ENCODE measurements at places on chromosomes 2 and 18.

DNA sequence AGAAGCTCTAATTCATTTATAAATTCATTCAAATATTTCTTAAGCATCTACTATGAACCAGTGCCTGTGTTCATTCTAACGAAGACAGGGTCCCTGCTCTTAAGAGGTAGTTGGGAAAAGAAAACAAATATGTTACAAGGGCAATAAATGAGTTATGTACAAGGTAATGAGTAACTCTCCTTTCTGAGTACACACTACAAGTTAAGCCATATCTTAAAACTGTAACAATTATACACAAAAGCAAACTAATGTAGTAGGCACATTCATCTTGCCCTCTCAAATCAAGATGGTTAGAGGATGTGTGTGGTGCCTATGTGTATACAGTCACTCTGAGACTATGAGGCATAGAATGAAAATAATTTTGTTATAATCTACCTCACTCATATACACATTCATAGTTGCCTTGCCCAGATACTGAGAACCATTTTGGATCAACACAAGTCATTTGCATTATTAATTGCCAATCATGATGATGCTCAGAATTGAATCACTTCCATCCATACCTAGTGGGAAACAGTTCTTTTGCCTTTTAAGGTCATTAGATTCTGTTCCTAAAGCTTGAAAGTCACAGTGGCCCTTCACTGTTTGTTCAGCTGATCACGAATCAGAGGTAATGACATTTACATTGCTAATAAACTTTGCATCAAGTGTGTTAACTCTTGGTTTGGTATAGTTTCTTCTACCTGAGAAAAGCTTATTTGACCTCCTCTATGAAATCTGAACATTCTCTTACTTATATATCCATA lies 283.1 kb downstream of the ZNF385B start:
- no peak for DNase-seq

- no peak for DNase-seq
These were observed 601.1 kb upstream of the PIK3C3 start for GRCh38 chr18:41353777-41354528.

DNA sequence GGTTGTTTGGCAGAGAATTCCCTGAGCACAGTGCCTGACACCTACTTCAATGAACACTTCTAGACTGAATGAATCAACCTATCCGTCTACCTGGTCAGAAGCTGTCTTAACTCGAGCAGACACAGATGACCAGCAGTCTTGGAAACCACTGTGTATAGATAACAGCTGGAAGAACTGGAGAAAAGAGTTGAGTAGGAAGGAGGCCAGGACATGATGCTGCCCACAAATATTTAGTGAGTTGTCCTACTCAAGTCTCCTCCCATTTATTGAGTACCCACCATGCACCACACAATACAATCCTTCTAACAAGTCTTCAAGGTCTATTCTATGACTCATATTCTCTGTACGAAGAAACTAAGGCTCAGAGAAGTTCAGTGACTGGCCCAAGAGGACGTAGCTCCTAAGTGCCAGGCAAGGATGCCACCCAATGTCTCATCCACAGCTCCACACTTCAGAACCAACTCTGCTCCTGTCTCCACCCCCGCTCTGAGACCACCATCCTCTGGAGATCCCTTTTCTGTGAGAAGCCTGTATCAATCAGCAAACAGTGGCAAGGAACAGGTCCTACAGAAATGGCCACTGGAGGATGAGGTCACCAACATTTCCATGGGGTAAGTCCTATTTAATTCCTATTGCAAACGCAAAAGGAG lies 62.2 kb downstream of the GALNT14 start:
- DNase-seq = no peak

DNA sequence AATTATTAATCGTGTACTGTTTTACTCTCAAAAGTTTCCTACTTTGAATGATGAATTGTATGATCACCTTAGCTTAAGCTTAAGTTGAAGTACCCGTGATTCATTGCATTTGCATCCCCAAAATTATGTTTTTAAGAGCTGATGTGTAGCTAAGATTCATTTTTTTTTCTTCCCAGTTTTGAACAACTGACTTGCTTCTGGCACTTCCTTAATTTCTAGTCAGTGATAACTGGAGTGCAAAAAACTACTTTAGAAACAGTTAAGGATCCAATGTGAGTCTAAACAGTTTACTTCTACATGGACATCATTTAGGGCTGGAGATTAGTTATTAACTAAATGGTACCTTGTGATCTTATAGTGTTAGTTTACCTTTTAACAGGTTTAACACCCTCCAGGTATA lies 124.0 kb upstream of the CAVIN2 start:
- DNase-seq = no peak

GRCh38 chr2:226217191-226217590 lies 582.4 kb downstream of the IRS1 start:
- no peak for DNase-seq

- no peak for DNase-seq
These were observed 363 bp downstream of the GREB1 start for GRCh38 chr2:11534071-11534745.

- no peak for DNase-seq
These were observed at the start of gene TBR1 for GRCh38 chr2:161415987-161416707. Gene TBR1 (plus strand): TSS chr2:161416297. CDS start chr2:161416411, 114 bp downstream.

DNA sequence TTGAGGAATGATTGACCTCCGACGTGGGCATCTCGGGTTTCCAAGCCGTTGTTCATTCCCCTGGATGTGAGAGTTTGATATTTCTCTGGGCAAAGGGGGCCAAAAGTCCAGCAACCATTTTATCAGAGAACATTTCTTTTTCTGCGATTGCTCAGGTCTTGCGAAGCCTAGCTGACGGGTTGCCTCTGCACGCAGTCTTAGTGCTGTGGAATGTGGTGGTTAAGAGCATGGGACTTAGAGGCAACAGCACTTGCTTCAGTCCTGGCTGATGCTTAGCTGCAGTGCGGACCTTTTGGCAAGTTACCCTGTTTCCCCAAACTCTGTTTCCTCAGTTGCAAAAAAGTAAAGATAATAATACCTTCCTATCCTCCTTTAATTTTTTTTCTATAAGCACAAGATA lies 45.0 kb downstream of the FAP start:
- no peak for DNase-seq

GRCh38 chr2:146312899-146313298 lies 1531.9 kb upstream of the ACVR2A start:
- no peak for DNase-seq

DNA sequence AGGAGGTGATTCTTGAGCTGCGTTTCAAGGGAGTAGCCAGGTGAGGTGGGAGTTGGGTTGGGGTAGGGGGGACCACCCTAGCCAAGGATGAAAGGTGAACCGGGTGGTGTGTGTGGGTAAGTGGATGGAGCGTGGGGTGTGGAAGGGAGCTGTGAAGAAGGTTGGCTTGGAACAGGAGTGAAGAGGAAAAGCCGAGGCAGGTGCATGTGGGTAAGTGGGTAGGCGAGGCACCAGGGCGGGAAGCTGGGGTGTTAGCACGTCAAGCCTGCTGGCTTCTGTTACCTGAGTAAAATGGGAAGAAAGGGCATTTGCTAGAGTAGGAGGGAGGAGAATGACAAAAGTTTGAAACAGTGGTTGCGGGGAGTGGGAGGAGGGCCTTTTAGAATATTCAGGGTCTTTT lies 31.6 kb downstream of the TANC1 start:
- no peak for DNase-seq

- DNase-seq = no peak
These were observed 285.6 kb downstream of the GULP1 start for GRCh38 chr2:188577231-188577630.

- no peak for DNase-seq
These were observed 153.7 kb downstream of the TGIF1 start for GRCh38 chr18:3603421-3604234.

DNA sequence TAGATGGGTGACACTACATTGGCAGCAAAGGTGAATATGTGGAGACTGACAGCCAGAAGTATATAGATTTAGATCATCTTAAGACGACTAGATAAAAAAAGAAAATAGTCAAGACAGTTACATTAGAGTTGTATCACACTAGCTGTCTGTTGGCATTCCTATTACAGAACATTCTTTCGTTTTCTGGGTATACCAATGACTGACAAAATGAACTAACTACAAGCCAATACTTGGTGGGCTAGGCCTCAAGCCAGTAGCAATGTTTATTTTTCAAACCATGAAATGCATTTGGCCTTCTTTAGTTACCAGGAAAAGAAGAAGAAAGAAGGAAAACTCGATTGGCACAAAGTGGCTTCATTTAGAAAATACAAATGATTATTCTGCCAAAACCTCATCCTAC lies 944.9 kb upstream of the ZEB2 start:
- no peak for DNase-seq

DNA sequence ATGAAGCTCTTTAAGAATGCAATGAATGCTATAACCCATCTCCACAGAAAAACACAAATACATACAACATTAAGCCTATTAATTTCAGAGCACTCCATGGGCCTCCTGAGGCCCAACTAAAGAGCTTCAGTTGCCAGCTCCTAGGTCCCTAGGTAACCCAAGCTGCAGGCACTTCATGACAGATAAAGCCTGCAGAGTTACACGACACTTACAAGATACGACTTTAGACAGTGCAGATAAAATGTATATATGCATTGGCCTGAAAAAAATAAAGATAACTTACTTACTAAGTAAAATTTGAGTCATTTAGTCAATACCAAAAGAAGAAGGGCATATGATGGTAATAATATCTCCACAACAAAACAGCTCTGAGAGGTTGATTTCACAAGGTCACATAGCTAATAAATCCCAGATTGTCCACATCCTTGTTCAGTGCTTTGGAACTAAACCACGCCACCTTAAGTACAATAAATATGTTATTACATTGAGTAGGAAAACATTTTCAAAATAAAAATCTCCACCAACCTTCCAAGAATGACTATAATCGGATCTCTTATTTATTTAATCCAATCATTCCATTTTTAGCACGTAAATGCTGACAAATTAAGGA lies 3.4 kb downstream of the MAP4K3 start:
- no peak for DNase-seq

DNA sequence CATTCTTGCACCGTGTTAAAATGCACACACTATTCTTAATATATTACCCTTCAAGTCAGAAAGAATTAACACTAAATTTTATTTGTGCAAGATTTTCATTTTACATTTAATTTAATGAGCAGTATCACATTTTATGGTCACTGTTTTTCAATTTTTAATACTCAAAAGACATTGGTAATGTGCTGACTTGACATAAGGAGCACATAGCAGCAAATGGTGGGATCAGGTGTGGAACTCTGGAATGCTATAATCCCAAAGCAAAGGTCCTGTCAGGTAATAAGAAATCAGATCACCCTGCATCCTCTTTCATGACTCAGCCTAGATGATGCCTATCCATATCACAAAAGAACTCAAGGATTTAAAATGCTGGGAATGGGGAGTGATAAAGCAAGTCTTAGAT lies 55.6 kb upstream of the SPAG16 start:
- DNase-seq = no peak

GRCh38 chr2:31312898-31313297 lies 78.9 kb downstream of the EHD3 start:
- no peak for DNase-seq

DNA sequence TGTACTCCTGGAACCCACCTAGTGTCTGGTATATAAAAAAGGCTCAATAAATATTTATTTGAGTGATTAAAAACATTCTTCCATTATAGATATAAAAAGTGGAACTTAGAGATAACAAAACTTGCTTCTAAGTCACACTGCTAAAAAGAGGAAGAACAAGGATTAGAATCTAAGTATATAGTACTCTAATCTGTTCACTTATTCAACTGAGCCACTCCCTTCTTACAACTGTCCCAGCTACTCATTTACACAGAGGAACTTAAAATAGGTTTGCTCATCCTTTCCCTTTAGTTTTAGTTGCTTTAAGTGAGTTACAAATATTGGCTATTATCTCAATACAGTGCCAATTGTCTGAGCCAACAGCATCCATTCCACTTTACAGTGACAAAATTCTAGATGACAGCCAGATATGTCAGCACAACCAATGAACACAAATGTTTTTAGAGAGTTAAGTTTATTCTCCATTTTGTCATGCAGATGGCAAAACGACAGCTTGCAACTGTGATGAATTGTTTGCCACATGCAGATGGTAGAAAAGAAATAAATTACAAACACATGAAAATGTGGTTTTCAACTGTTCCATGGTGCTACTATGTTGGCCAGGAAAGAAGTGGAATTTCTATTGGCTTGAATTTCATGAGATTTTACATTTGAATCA lies 280.7 kb upstream of the ZC3H15 start:
- DNase-seq = no peak

DNA sequence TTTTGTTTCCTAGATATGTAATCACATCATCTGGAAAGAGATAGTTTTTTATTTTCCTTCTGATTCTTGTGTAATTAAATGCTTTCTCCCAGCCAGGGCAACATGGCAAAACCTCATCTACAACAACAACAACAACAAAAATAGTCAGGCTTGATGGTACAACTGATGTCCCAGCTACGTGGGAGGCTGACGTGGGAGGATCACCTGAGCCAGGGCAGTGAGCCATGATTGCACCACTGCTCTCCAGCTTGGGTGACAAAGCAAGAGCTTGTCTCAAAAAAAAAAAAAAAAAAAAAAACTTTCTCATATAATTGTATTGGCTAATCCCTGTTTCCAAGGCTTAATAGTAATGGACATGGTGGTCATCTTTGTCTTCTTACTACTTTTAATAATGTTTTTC lies 26.4 kb upstream of the PGAP1 start:
- no peak for DNase-seq

- no peak for DNase-seq
These were observed 41.8 kb upstream of the KLF11 start for GRCh38 chr2:10001586-10001985.

- DNase-seq = no peak
These were observed 60.8 kb downstream of the TACR1 start for GRCh38 chr2:75138528-75138927.

DNA sequence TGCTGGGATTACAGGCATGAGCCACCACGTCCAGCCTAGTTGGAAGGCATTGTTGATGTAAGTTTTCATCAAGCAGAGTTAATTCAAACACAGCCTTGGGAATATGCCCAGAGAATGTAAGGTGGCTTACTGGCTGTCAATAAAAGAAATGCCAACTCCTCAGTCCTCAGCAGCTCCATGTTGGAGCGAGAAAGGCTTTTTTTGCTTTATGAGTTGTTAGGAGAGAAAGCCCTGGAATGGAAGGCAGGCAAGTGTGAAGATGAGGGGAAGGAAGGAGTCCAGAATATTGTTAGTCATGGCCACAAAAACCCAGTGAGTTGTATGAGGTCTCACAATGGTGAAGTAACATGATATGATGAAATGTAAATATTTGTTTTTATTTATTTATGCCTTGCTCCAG lies 57.1 kb downstream of the MAP4K4 start:
- DNase-seq = no peak

DNA sequence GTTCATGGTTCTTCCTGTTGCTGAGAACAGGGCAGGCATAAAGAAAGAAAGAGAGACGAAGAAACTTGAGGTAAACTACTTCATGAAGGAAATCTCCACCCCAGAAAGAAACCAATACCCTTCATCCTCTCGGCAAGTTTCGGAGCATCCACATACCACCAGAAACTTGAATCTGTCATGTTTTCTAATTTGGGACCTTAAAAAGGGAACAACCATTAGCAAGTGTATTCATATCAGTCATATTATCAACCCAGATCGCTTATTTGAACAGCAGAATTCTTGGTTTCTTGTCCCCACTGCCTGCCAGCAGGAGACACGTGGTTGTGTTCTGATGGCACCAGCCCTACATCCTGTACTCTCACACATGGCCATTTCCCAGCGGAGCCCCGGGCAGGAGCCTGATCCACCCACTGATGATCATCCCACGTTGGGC lies 53.2 kb upstream of the FZD7 start:
- no peak for DNase-seq

Data from stimulated activated CD4-positive, alpha-beta T cell treated with anti-CD3 and anti-CD28 coated beads, Interleukin-12 subunit alpha, Interleukin-12 subunit beta, amount 100 ng/mL, for 4 hours (primary cell).